ENCODE measurements at places on chromosomes 2 and 18. TPM values are rescaled to one million over a fixed set of nuclear protein-coding genes. Genes with fewer than 3 reads are reported as not detected.

- no peak for DNase-seq
These were observed 27.9 kb downstream of the ZCCHC2 start for GRCh38 chr18:62550746-62551145.

Gene ERICH2
- 0.23 TPM for polyA plus RNA-seq

- no peak for DNase-seq
These were observed 30.9 kb upstream of the UBE2F start for GRCh38 chr2:237935740-237936452.

Gene GPR45
- not detected for polyA plus RNA-seq

Gene FOXI3
- polyA plus RNA-seq, result not detected

DNA sequence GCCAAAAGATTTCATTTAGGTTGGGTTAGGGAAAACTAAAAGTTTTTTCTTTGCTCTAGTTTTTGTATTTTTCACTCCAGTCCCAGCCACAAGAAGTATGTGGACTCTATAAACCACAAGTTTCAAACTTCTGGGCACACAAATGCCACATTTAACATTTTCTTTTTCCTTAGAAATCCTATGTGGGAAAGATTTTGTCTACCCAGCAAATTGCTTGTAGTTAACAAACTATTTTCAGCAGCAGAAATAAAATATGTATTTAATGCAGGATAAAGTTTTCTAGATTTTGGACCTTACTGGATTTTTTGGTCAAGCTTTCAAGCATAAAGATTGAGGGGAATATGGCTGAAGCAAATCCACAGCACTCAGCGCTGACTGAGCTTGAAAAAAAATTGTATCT lies 9.1 kb downstream of the ERICH2 start:
- no peak for DNase-seq

GRCh38 chr2:241314226-241315092 lies 1.0 kb downstream of the HDLBP start:
- no peak for DNase-seq

Gene DHRS9
- 0.54 TPM for polyA plus RNA-seq

Gene ARHGAP15
- polyA plus RNA-seq, result 10.0 TPM

DNA sequence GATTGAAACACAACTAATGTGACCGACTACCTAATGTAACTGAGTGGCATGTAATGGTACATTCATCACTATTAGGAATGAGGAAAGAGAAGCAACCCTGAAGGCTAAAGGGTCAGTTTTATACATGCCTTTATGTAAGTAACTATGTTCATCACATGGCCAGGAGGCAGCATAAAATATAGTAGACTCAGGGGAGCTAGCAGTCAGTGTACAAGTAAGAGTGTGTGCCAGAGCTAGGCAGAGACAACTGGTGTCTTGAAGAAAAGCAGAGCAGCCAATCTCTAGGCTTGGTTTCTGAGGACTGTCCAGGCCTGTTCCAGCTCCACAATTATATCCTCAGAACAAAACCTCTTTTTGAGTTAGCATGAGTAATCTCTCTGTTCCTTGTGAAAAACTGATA lies 18.1 kb downstream of the SMAD2 start:
- DNase-seq, result no peak

Gene DNAJC5G
- 0.83 TPM for polyA plus RNA-seq

- DNase-seq, result no peak
These were observed 72.7 kb downstream of the SPIRE1 start for GRCh38 chr18:12585218-12585617.

Gene IL36G
- polyA plus RNA-seq, result not detected

GRCh38 chr2:160224507-160224906 lies 24.4 kb upstream of the ITGB6 start:
- DNase-seq, result no peak

Gene CHRND
- not detected for polyA plus RNA-seq

DNA sequence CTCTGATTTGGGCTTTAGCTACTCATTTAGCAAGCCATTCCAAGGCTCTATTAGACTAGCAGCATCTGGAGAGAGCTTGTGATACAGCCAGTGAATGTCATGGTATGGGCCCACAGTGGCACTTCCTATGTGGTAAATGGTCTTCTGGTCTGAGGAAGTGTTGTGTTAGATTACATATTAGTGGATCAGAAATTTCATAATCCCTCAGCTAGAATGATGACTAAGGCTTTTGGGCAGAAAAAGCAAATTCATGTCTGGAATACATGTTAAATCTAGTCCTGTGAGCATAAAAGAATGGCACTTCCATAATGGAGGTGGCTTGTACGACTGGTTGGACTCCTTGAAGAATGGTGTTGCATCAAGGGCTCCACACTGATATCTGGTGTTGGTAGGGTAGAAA lies 436.8 kb upstream of the CWC22 start:
- no peak for DNase-seq

DNA sequence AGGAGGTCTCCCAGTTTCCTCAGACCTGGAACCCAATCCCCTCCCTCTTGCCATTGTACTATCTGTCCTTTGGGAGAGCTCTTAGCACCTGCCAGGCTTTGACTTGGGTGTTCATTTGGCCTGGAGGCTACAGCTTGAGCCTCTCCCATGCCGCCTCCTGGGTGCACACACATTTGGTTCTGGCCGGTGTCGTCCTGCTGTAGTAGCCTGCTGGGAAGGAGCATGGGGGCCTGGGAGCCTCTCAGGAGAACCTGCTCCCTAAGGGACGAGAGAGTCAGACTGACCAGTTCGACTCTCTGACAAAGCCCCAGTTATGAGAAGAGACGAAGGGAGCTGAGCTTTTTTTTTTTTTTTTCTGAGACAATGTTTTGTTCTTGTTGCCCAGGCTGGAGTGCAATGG lies 7.4 kb upstream of the SFTPB start:
- no peak for DNase-seq

Gene CYP1B1
- 24.5 TPM for polyA plus RNA-seq

- DNase-seq, result no peak
These were observed 26.1 kb downstream of the SLC39A10 start for GRCh38 chr2:195683174-195683573.

Gene ATP6V1B1
- polyA plus RNA-seq, result 1.7 TPM

Gene BOLL
- not detected for polyA plus RNA-seq

Gene LYPD6
- 0.57 TPM for polyA plus RNA-seq

Gene SEMA4F
- polyA plus RNA-seq, result 3.8 TPM

DNA sequence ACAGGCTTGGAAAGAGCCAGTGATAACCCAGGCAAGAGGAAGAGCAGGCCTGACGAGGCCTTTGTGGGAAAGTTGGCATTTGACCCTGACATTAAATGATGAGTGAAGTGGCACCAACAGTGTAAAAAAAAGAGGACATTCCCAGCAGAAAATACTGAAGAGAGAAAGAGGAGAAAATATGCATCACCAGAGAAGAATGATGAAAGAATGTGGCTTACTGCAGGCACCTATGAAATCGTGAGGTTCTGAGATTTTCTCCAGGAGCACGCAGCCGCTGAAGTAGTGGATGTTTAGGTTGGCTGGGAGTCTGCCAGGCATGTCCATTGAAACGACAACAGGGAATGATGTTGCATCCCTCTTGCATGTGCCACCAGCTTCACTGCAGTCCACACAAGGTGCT lies 13.8 kb downstream of the EHD3 start:
- DNase-seq, result no peak

Gene C2orf15
- 0.78 TPM for polyA plus RNA-seq

DNA sequence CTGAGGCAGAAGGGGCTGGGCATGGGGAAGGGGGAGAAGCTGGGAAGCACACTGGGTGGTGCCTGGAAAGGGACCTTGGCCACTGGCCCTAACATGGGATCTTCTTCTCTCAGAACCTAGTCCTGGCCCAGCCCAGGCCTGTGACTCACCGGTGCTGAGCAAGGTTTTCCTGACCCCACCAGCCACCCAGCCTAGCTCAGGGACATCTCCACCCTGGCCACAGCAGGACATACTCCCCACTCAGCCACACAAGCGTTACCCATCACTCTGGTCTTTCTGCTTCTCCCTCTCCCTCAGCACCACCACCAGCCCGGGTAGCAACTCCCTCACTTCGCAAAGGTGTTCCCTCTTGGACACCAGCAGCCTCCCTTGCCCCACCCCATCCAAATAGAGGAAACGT lies 22.8 kb downstream of the TNS1 start:
- peak; percentile 55 for DNase-seq

DNA sequence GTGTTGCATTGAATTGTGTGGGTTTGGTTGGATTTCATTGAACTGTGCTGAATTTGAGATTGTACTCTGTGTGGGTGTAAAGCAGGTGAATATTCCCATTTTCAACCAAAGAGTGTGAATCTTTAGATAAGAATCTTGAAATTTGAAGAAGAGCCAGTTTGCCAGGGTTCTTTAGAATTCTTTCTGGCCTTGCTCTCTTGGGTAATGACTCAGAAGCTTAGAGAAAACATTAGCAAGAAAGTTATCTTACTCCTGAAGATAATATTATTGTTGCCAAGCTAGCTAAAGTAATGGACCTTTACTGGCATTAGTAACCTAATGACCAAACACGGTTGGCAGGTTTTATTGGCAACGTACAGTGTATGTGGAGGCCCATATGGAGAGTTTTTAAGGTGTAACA lies 46.4 kb upstream of the SIX3 start:
- no peak for DNase-seq

Gene CHST9
- polyA plus RNA-seq, result 0.27 TPM

- DNase-seq, result no peak
These were observed 60.0 kb downstream of the CABLES1 start for GRCh38 chr18:23194997-23195957.

DNA sequence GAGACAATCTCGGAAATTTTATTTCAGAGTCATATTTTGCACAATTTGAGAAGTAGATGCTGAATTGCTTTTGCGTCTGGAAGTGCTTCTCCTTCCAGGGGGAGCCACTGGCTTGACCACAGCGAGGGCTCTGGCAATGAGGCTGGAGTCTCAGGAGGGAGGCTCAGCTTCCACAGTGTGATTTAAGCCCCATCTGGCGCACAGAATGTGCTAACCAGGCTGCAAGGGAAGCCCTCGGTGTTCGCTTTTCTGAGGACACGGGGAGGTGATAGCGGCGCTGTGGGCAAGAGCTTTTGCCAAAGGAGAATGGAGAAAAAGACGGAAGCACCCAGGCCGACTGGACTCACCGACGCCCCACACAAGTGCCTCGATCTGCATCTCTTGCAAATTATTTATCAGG lies 52.4 kb downstream of the ADI1 start:
- no peak for DNase-seq

DNA sequence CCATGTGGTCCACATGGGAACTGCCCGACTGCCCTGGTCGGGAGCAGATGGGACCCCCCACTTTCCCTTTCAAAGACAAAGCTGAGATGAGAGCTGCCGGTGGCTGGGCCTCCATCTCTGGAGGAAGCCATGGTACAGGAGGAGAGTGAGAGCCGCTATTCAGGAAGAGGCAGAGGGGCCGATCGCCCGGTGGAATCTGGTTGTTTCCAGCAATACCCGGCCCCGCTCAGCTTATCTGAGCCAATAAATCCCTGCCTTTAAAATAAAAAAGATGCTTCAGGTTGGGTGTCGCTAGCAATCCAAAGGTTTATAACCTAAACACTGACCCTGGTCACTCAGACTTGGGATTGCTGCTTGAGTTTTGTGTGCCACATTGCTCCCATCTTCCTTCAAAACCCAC lies 15.2 kb upstream of the B3GNT7 start:
- no peak for DNase-seq

DNA sequence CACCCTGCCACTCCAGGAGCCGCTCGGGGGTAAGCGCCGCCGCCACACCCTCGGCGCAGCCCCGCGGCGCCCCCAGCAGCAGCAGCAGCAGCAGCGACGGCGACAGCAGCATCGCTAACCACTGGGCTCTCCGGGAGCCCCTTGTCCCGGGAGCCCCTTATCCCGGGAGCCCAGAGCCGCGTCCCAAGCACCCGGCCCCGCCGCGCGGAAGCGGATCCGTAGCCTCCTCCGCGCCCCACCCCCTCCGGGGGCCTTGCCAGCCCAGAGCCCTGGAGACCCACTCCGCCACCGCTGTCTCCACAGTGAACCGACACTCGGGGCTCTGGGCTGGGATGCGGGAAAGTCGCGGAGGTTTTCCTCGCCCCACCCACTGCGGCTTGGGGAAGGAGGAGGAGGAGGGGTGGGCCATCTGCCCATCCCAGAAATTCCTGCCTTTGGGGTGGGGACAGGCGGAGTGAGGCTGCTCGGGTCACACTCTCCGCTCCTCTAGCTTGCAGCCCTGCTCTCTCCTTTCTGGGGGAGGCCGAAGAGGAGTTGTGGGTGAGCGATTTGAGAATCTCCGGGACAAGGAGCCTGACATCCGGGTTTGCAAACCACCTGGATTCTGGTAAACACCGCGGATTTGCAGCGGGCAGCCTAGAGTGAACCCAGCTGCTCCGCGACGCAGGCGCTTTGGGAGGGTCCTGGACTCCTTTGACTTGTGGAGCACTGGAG lies at the start of gene PLA2R1:
Gene PLA2R1 (minus strand): TSS at position 324 of the 714 bp plus-strand sequence. CDS start 212 bp downstream, at position 112.
- DNase-seq, result peak; percentile 78

Gene ASXL3
- 1.8 TPM for polyA plus RNA-seq

DNA sequence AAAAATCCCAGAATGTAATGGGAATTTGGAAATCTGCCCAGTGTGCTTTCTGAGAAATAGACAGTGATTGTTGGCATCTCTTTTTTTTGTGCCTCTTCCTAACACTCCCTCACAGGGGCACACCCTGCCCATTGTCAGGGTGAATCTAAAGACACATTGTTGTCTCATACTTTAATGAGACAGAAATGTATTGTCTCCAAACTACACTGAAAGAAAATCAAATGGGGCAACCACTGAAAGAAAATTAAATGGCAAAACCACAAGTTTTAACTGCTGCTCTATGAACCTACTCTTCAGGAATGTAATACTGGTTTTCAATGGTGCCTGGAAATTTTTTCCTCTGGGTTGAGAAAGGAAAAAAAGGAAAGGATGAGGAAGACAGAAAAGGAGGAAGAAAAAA lies 43.2 kb upstream of the GLS start:
- DNase-seq, result no peak

Gene TGFBRAP1
- polyA plus RNA-seq, result 10.4 TPM

DNA sequence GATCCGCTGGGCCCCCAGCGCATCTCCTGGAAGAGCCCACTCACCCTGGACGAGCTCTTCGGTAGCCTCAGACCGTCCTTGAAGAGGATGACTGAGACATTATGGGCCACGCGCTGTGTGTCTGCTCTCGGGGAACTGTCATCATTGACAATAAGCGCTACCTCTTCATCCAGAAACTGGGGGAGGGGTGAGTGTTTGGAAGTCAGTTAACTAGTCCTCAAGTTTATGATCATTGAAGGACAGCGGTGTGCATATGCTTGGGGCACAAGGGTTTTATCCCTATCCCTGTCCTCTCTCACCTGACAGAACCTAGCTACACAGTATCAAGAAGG lies 586 bp downstream of the STK16 start:
- no peak for DNase-seq
